ENCODE measurements at places on chromosomes 7 and 10.

GRCh38 chr10:84179059-84179710 lies 5.6 kb downstream of the GPR15LG start:
- no peak for DNase-seq

DNA sequence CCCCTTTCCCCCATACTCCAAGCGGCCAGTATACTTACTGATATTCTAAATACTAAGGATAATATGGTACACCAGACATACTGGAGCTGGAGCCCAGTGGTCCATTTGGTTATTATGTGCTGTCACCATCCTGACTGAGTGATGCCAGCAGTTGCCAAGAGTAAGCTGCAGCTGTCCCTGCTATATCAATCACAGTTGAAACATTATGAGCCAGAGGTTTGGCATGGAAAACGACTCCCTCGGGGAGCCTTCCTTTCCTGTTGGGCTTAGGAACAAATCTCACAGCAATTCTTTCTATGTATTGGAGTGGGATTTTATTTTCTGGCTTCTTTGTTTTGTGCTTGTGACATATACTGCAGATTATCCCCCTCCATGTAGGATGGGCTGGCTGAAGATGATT lies 32.6 kb downstream of the STRIP2 start:
- DNase-seq = no peak

GRCh38 chr7:91345449-91345848 lies 81.2 kb downstream of the FZD1 start:
- DNase-seq = no peak

DNA sequence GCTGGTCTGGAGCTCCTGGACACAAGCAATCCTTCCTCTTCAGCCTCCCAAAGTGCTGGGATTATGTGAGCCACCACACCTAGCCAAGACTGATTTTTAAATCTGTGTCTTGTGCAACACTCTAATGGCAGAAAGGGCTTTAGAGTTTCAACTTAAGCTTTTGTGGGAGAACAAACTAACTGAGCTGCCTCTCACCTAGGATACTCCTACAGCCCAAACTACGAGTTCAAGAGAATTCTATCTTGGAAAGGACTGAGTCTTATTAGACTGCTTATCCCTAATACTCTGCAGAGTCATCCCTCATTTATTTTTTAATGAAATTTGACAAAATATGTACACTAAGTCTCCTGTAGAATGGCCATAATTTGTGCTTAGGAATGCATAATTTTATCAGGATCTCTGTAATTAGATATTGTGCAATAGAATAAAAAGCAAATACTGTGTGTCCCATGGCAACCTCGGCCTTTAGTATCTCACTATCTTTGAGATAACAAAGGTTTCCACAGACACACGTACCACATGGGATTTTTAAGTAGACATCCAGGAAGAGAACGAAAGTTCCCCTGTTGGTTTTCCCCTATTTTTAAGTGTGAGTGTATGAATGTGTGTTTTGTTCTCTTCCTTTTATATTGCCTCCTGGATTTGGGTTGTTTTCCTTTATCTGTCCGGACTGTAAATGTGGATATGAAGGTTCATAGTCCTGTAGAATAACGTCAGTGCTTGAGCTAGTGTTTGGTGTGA lies 199.4 kb upstream of the TCF7L2 start:
- DNase-seq = no peak

DNA sequence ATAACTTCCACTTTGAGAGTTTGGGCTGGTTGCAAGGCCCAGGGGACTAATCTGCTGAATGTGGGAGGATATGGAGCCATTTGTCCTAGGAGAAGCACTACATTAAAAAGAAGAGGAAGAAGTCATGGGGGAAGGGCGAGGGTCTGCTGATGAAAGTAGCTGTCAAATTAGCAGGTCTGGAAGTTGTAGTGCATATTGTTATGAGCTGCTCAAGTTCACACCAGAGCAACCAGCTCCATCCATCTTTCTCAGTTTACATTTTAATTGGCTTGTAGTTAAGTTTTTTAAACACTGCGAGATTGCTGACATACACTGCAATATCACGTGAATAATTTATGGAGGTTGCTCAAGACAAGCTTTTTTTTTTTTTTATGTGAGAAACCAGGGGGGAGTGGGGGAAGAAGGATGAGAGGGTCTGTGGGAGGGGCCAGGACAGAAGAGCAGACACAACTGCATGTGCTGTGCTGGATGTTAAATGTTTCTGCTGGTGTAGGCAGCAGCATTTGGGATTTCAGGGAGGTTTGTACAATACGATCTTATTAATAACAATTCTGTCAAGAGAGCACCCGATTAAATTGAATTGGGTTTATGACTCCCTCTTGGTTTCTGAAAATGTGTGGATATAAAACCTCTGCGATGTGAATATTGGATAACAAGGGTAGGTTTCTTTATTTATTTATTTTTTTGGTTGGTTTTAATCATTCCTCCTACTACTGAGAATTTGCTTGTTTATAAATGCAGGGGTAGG lies 759.0 kb upstream of the GALNT17 start:
- DNase-seq = no peak

DNA sequence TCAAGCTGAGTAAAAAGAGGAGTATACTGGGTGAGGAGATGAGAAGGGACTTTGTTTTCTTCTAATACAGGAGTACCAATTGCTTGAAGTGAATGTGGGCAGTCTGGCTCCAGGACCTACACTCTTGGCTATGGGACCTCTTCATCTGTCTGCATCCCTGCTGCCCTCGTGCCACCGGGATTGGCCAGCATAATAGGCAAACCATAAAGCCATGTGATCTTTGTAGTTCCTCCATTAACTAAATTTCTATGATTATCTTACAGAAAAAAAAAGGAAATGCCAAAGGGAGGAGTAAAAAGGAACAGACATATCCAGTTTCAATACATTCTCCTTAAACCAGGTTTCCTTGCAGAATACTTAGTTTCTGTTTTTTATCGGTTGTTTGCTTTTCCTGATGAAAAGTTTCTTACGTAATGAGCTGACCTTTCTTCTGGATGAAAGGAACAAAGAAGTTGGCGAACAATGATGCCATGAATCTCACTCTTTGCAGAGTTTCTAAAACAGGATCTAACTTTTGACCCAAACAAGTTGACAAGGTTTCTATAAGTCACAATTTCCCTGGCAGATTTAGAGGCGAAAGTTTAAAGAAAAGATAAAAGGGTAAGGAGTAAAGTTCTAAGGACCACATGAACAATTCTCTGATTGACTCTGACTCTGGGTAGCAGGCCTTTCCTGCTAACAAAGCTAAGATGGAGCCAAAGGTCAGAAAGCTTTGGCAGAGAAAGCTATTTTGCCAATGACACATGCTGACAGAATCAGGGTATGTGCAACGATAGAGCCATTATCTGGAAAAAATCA lies 54.1 kb downstream of the LAMB1 start:
- DNase-seq = no peak

- no peak for DNase-seq
Measured at GRCh38 chr7:34425631-34426384, 232.2 kb upstream of the NPSR1 start.

DNA sequence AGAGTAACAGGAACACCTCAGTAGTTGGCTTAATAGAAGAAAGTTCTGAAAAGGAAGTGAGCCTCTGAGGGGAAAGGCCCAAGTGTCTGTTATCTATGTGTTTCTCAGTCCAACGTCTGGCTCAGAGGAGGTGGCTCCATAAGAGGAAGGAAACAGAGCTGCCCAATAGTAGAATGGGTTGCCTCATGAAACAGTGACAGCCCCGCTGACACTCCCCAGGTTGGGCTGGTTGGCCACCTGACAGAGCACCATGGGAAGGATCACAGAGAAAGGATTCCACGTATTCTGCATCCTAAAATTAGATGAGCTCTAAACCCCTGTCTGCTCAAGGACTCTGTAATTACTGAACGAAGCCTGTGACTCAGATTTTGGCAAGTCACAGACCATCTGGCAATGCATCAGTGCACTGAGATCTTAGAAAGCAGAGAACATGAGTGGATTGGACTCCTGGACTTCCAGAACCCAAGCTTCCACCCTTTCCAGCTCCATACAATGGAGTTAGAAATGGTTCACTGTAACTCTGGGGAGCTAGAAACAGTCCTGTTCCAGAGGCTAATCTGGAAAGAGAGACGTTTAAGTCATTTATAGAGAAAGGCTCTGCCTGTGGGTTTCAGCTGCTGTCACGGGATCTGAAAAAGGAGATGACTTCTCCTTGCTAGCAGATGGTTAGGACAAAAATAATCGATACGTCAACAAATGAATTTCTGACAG lies 2.9 kb downstream of the PKD2L1 start:
- DNase-seq = no peak

GRCh38 chr7:127438836-127439235 lies 46.3 kb upstream of the ZNF800 start:
- DNase-seq = no peak
